ENCODE measurements at places on chromosomes 13 and 19. TPM values are rescaled to one million over a fixed set of nuclear protein-coding genes. Genes with fewer than 3 reads are reported as not detected.

GRCh38 chr19:1276628-1277022 lies 1.3 kb downstream of the FAM174C start:
- H3K27ac ChIP-seq, result no peak overlapping the region
- peaks cover 52% of the 10 kb centered on the region for H3K36me3 ChIP-seq
- peaks cover 28% of the 10 kb centered on the region for H3K4me1 ChIP-seq
- no peaks in the 10 kb centered on the region for H3K27me3 ChIP-seq

The RUBCNL gene
- 5.5 TPM for total RNA-seq

The LRRC25 gene
- 12.6 TPM for total RNA-seq

The DACT3 gene
- 5.2 TPM for total RNA-seq

The TMPRSS9 gene
- total RNA-seq, result 1.3 TPM

DNA sequence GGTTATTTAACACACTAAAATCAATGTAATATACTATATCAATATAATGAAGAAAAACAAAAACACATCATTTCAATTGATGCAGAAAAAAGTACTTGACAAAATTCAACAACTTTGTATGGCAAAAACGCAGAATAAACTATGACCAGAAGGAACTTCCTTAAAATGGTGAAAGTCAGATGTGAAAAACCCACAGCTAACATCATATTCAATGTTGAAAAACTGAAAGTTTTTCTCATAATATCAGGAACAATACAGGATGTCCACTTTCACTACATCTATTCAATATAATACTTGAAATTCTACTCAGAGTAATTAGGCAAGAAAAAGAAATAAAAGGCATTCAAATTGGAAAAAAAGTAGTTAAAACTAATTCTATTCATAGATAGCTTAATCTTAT lies 50.3 kb downstream of the SPRY2 start:
- no peak overlapping the region for H3K4me3 ChIP-seq
- no peaks in the 10 kb centered on the region for H3K27me3 ChIP-seq
- no peaks in the 10 kb centered on the region for H3K4me1 ChIP-seq
- no peaks in the 10 kb centered on the region for H3K36me3 ChIP-seq

The ACTL9 gene
- total RNA-seq, result not detected

Measured in adrenal gland (tissue), 19 donors.